PC-9 (cell line): ENCODE measurements at places on chromosomes 3 and 15. TPM values are rescaled to one million over a fixed set of nuclear protein-coding genes. Genes with fewer than 3 reads are reported as not detected.

The CHRFAM7A gene
- not detected in 2 replicates for total RNA-seq

The C3orf20 gene
- total RNA-seq = not detected in 2 replicates

The SCAANT1 gene
- total RNA-seq = not detected in 2 replicates

The STAB1 gene
- 0.04 TPM in 1 of 2 replicates, not detected in the other for total RNA-seq

DNA sequence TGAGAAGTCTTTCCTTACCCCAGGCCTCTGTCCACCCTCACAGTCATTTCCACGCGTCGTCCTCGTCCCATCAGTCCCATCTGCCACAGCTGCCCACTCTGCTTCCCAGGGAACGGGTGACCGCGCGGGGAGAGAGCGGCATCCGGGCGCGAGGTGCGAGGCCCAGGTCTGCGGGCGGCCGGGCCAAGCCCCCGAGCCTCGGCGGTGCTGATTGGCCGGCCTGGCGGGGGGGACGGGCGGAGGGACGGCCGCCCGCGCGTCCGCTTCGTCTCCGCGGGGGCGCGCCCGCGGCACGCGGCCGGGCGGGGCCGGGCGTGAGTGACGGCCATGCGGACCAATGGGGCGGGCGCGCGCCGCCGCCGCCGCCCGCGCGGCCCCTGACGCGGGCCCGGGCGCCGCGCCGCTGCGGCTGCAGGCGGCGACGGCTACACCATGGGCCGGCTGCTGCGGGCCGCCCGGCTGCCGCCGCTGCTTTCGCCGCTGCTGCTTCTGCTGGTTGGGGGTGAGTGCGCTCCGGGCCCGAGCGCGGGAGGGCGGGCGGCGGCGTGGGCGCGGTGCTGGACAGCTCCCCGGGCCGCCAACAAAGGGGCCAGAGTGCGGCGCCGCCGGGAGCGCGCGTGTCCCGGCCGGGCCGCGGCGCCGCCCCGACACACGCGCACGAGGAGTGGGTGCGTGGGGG lies at the start of gene PODXL2:
Gene PODXL2 (plus strand): TSS at position 398 of the 679 bp plus-strand sequence. CDS start 35 bp downstream, at position 433.
- peak within 1 kb of the TSS; percentile 69 for H3K4me3 ChIP-seq
- H3K4me1 ChIP-seq = peaks cover 8% of the 10 kb centered on the region
- no peak within 1 kb of the TSS for H3K27ac ChIP-seq
- DNase-seq = peak; percentile 59
- 0 out of 2 replicates have a peak, but pooled peaks cover 5% of the 10 kb centered on the region for H3K27me3 ChIP-seq
- no peaks in the 10 kb centered on the region for H3K36me3 ChIP-seq

- no peak for DNase-seq
- H3K4me3 ChIP-seq = no peak overlapping the region
- H3K27me3 ChIP-seq = 0 out of 2 replicates have a peak, but pooled peaks cover 2% of the 10 kb centered on the region
- no peaks in the 10 kb centered on the region for H3K4me1 ChIP-seq
- H3K27ac ChIP-seq = no peak overlapping the region
Measured at GRCh38 chr15:25504307-25504706, 65.5 kb upstream of the UBE3A start.

GRCh38 chr3:72127844-72128243 lies 342.9 kb upstream of the PROK2 start:
- no peaks in the 10 kb centered on the region for H3K36me3 ChIP-seq
- H3K27me3 ChIP-seq = no peaks in the 10 kb centered on the region
- no peak for DNase-seq
- H3K27ac ChIP-seq = no peak overlapping the region

GRCh38 chr15:79193103-79193502 lies 89.4 kb upstream of the ANKRD34C start:
- DNase-seq = no peak
- H3K27ac ChIP-seq = no peak overlapping the region
- H3K27me3 ChIP-seq = peaks cover 8% of the 10 kb centered on the region

- peaks cover 25% of the 10 kb centered on the region for H3K4me1 ChIP-seq
- no peaks in the 10 kb centered on the region for H3K27me3 ChIP-seq
- H3K4me3 ChIP-seq = peak within 1 kb of the TSS; percentile 79
- DNase-seq = peak; percentile 72
- no peaks in the 10 kb centered on the region for H3K36me3 ChIP-seq
Measured at GRCh38 chr3:197749601-197750395, at the start of gene FYTTD1. TSS of gene FYTTD1 (plus strand) at chr3:197749883. CDS start at chr3:197749972, 89 bp downstream.

- no peaks in the 10 kb centered on the region for H3K4me1 ChIP-seq
- H3K36me3 ChIP-seq = no peaks in the 10 kb centered on the region
- no peak overlapping the region for H3K27ac ChIP-seq
- no peaks in the 10 kb centered on the region for H3K27me3 ChIP-seq
- no peak for DNase-seq
Measured at GRCh38 chr3:56019490-56020146, 448.6 kb downstream of the ERC2 start.

GRCh38 chr15:95138604-95139270 lies 907.4 kb downstream of the MCTP2 start:
- DNase-seq = no peak
- H3K27ac ChIP-seq = no peak overlapping the region
- H3K27me3 ChIP-seq = no peaks in the 10 kb centered on the region
- H3K36me3 ChIP-seq = no peaks in the 10 kb centered on the region
- no peak overlapping the region for H3K4me3 ChIP-seq

GRCh38 chr15:98951004-98951403 lies 56.6 kb downstream of the PGPEP1L start:
- H3K4me3 ChIP-seq = no peak overlapping the region
- H3K27ac ChIP-seq = no peak overlapping the region
- no peaks in the 10 kb centered on the region for H3K27me3 ChIP-seq

DNA sequence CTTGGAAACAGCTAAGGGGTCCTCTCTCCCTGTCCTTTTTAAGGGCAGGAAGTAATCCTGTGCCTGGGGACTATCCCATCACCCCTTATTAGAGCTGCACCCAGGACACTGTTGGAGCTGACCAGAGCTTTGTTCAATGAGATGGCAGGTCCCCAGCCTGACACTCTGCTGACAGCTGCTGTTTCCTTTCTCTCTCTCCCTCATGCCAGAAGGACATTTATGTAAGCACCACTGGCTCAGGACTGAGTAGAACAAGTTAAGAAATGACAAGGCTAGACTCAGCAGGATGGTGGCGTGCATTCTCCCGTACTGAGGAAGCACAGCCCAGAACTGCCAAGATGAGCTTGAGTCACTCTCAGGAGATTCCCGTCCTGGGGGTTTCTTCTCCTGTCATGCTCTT lies 17.3 kb downstream of the GJD2 start:
- H3K36me3 ChIP-seq = no peaks in the 10 kb centered on the region
- no peaks in the 10 kb centered on the region for H3K4me1 ChIP-seq
- no peak overlapping the region for H3K4me3 ChIP-seq
- DNase-seq = no peak
- no peak overlapping the region for H3K27ac ChIP-seq

GRCh38 chr3:151709847-151710246 lies 23.9 kb upstream of the AADACL2 start:
- H3K4me1 ChIP-seq = no peaks in the 10 kb centered on the region
- no peak for DNase-seq
- H3K4me3 ChIP-seq = no peak overlapping the region
- H3K27ac ChIP-seq = no peak overlapping the region

DNA sequence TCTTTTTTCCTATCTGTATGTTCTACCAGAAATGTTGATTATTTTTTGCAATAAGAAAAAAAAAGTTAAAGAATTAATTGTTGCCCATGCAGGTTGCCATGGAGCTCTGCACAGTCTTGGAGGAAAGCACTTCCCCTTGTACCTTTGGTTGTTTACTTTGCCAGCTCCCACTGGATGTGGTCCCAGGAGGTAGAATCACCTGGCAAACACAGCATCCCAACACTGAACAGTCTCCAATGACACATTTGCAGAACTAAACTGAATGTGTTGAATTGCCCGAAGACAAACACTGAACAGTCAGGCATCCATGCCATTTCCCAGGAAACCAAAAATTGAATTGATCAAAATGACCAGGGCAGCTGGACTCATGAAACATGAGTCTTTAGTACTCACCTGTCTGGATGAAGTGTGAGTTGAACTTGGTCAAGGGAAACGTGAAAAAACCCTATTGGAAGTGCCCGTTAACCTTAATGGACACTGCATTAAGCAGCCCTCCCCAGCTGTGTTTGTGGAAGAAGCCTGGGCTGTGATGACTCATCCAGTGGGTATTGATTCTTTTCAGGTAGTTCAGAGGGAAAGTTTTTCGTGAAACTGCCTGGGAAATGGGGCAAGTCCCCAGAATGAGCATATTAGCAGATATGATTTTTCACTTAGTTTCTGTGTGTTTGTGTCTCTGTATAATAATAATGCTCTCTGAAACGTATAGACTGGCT lies 284.7 kb upstream of the STT3B start:
- peaks cover 15% of the 10 kb centered on the region for H3K4me1 ChIP-seq
- no peaks in the 10 kb centered on the region for H3K36me3 ChIP-seq
- H3K27ac ChIP-seq = no peak overlapping the region
- no peaks in the 10 kb centered on the region for H3K27me3 ChIP-seq
- H3K4me3 ChIP-seq = no peak overlapping the region

DNA sequence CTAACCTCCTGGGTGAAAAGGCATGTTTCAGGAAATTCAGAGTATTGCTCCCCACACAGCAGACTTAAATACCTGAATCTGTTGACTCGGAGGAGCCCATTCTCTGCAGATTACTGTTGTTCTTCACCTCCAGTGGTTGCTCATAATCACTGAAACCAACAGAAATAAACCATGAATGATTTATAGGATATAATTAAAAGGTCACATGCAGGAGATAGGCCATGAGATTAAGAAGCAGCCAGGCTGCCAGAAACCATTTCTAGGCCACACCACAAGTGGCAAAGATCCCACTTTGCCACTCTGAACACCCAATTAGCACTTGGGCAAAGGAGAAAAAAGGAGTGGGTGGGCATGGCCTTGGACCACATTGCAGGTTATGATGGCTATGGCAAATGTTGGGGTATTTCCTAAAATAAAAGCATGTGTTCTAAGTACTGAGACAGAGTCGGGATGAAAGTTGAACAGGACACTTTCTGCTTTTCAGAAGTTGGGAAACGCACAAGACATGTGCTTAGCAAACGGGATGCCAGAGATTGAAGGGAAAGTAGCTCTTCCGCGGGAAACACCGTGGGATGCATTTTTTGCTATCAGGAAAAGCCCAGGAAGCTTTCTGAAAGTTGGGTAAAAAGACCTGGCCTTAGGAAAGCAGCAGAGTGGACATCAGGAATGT lies 1.5 kb downstream of the CDC25A start:
- no peaks in the 10 kb centered on the region for H3K27me3 ChIP-seq
- H3K4me3 ChIP-seq = peak overlapping the region; percentile 87
- H3K27ac ChIP-seq = no peak overlapping the region
- H3K4me1 ChIP-seq = peaks cover 10% of the 10 kb centered on the region; the same call in 1 of the 2 replicates
- DNase-seq = no peak

- DNase-seq = no peak
- H3K27me3 ChIP-seq = no peaks in the 10 kb centered on the region
- H3K4me1 ChIP-seq = peaks cover 26% of the 10 kb centered on the region
- no peak overlapping the region for H3K27ac ChIP-seq
- no peak overlapping the region for H3K4me3 ChIP-seq
Measured at GRCh38 chr15:70100474-70101341, 3.0 kb upstream of the TLE3 start.

DNA sequence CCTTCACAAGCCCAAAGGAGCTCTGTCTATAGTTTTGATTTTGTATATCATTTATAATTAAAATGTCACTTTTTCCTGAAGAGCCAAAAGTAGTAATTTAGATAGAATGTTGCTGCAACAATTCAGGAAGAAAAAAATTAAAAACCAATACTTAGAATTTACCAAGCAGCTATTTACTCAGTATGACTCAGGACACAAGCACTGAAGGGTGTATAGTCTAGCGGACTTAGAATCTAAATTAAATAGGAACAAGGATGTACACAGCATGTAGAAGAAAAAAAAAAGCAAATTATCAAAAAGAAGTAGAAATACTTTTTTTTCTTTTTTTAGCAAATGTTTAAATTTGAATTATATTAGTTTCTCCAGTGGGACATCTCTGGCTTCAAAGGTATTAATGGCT lies 31.6 kb downstream of the PGBD4 start:
- no peak overlapping the region for H3K27ac ChIP-seq
- no peaks in the 10 kb centered on the region for H3K36me3 ChIP-seq
- DNase-seq = no peak
- no peaks in the 10 kb centered on the region for H3K27me3 ChIP-seq
- no peak overlapping the region for H3K4me3 ChIP-seq
- H3K4me1 ChIP-seq = no peaks in the 10 kb centered on the region
